ENCODE measurements at places on chromosomes 4 and X.

DNA sequence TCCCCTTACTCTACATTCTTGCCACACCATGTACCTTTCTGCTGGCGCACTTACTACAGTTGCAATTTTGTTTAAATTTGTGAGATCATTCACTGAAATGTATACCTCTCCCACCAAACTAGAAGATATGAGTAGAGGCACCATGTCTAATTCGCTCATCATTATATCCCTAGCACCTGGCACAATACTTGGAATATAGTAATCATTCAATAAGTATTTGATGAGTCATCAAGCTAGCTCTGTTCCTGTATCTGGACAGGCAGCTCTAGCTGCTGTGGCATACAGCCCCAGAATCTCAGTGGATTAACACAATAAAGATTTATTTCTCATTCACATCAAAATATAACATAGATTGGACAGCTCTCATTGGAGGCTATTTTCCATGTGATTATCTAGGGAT, 245.9 kb downstream of the IDS start:
- DNase-seq = no peak

- DNase-seq = no peak
Measured at GRCh38 chr4:113502906-113503305, 258.6 kb downstream of the CAMK2D start.

GRCh38 chr4:74967324-74967723, 34.4 kb downstream of the PARM1 start:
- no peak for DNase-seq

DNA sequence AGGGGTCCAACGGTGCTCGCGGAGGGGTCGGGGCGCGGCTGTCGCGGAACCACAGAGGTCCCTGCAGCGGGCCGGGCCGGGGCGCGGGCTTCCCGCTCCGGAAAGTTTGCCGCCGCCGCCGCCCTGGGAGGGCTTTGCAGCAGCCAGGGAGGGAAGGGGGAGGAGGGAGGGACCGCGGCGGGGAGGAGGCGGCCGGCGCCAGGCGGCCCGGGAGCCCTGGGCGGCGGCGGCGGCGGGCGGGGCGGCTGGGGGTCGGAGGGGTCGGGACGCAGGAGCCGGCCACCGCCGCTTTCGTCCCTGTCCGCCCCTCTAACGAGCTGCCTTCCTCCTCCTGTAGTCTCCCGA, 375 bp downstream of the FGFR3 start:
- no peak for DNase-seq

- no peak for DNase-seq
Measured at GRCh38 chr4:12446256-12446655, 1017.6 kb upstream of the HS3ST1 start.

DNA sequence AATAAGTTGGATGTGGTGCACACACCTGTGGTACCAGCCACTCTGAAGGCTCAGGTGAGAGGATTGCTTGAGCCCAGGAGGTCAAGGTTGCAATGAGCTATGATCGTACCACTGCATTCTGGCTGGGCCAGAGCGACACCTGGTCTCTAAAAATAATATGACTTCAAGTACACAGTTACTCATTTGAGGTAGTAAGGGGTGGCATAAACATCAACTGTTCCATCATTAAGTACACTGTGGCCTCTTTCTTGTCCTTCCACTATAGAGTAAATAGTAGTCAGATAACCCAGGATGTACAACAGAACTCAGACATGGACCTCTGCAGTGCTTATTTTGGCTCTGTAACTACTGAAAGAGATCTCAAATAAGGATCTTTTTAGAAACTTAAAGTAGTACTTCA, 10.6 kb downstream of the FAM9B start:
- no peak for DNase-seq

DNA sequence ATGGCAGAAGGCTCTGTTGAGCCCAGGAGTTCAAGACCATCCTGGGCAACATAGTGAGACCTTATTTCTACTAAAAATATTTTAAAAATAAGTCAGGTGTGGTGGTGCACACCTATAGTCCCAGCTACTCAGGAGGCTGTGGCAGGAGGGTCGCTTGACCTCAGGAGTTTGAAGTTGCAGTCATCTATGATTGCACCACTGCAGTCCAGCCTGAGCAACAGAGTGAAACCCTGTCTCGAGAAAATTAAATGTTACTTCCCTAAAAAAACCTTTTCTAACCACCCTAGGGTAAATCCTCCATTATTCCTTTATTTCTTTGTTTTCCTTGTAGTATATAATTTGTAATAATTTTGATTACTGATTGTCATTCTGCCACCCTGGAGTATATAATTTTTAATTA, 7.9 kb downstream of the FAM200B start:
- DNase-seq = no peak

- DNase-seq = no peak
Measured at GRCh38 chrX:116667346-116668134, 204.8 kb upstream of the CT83 start.

GRCh38 chrX:1442724-1443367, 9.9 kb downstream of the ASMTL start:
- DNase-seq = no peak

- DNase-seq = no peak
Measured at GRCh38 chrX:38929966-38930421, 128.7 kb downstream of the MID1IP1 start.

GRCh38 chr4:83083925-83084475, 30.5 kb downstream of the PLAC8 start:
- DNase-seq = no peak

All from COR-L47 (cell line).